ENCODE measurements at places on chromosomes 12 and 14. TPM values are rescaled to one million over a fixed set of nuclear protein-coding genes. Genes with fewer than 3 reads are reported as not detected.

DNA sequence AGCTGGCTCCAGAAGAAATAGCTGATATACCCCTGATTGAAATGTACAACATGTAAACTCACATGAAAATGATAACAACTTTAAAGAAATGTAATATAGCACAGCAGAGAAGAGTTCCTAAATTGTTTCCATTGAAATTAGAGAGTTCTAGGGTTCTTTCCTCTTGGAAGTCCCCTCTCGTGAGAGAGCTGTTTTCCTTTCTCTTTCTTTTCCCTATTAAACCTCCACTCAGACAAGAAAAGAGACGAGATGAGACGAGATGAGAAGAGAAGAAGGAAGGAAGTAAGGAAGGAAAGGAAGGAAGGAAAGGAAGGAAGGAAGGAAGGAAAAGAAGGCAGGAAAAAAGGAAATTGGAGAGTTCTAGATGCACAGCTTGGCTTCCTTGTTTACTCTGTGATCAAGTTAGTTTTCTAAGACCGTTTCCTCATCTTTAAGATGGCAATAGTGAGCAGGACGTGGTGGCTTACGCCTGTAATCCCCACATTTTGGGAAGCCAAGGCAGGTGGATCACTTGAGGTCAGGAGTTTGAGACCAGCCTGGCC is 11.9 kb downstream of the DRAM1 start:
- DNase-seq = no peak

- DNase-seq = peak; percentile 3
Observed at GRCh38 chr12:21773263-21773741, 1.2 kb downstream of the KCNJ8 start.

- no peak for DNase-seq
Observed at GRCh38 chr12:116937640-116938039, 26.9 kb downstream of the FBXW8 start.

- no peak for DNase-seq
Observed at GRCh38 chr12:110543252-110543959, 39.7 kb downstream of the PPTC7 start.

DNA sequence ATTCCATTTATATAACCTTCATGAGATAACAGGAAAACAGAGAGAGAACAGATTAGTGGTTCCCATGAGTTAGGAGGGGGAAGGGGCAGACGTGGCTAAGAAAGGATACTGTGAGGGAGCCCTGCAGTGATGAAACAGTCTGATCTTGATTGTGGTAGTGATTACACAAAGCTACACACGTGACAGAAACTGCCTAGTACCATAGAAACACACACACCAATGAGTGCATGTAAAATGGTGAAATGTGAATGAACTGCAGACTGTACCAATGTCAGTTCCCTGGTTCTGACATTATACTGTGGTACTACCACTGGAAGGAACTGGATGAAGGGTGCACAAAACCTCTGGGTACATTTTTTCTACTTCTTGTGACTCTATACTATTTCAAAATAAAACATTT is 36.9 kb downstream of the NRDE2 start:
- no peak for DNase-seq

DNA sequence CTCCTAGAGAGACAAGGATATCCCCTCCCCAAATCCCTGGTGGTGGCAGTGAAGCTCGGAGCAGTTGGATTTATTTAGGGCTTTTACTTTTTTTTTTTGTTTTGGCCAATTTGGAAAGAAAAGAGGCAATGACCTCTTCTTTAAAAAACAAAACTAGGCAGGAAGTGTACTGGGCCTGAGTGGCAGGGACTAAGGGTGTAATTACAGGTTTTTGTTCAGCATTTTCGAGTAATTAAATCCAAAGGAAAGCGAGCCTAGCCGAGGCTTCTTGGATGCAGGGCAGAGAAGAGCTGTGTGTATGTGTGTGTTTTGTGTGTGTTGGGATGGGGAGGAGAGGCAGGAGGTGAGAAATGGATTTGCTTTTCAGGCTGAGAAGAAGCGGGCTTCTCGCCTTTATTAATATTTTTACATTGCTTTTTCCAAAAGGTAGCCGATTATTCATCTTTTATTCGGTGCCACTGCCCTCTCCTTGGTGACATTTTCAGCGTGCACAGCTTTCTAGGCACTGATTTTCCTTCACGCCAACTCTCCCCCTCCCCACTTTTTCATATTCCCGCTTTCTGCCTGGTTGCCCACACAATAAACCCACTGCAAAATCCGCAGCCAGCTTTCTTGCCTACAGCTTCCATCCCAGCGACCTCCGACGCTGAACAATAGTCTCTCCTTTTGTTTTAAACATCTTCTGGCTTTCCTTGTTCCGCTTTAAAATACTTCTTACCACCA is 8.9 kb upstream of the IRF2BPL start:
- DNase-seq = no peak

GRCh38 chr14:75422169-75422568 is 5.7 kb upstream of the JDP2 start:
- DNase-seq = no peak

The SNRNP35 gene
- 12.4 TPM for total RNA-seq

The GNG2 gene
- total RNA-seq = 0.74 TPM

The SLC7A7 gene
- total RNA-seq = 0.27 TPM

Data from HCT116 (cell line).